ENCODE measurements at places on chromosomes 5 and 9. TPM values are rescaled to one million over a fixed set of nuclear protein-coding genes. Genes with fewer than 3 reads are reported as not detected.

Gene CCDC171
- total RNA-seq = 5.8 TPM

Gene FAM151B
- total RNA-seq = 19.2 TPM

Gene C9
- total RNA-seq = 0.36 TPM

Gene TSSK1B
- 0.72 TPM for total RNA-seq

Gene PDE8B
- under 0.01 TPM for total RNA-seq

Gene LCN1
- not detected for total RNA-seq

Gene DNAI1
- total RNA-seq = not detected

GRCh38 chr5:150640311-150641005, at the start of gene SYNPO:
SYNPO (plus strand) TSS chr5:150640660; CDS start chr5:150648276, 7,616 bp downstream.
- no peaks in the 10 kb centered on the region for H3K27me3 ChIP-seq
- DNase-seq = peak; percentile 97
- peak within 1 kb of the TSS; percentile 98 for H3K27ac ChIP-seq
- H3K36me3 ChIP-seq = no peaks in the 10 kb centered on the region
- H3K4me1 ChIP-seq = peaks cover 89% of the 10 kb centered on the region
- peak within 1 kb of the TSS; percentile 65 for H3K4me3 ChIP-seq

GRCh38 chr5:14773588-14773987, 98.0 kb downstream of the ANKH start:
- H3K4me1 ChIP-seq = peaks cover 26% of the 10 kb centered on the region
- no peak overlapping the region for H3K27ac ChIP-seq
- DNase-seq = no peak
- no peaks in the 10 kb centered on the region for H3K27me3 ChIP-seq

GRCh38 chr5:98713027-98713426, 60.4 kb upstream of the RGMB start:
- H3K27ac ChIP-seq = peak overlapping the region; percentile 6
- H3K4me3 ChIP-seq = no peak overlapping the region
- no peak for DNase-seq
- H3K4me1 ChIP-seq = peaks cover 3% of the 10 kb centered on the region

DNA sequence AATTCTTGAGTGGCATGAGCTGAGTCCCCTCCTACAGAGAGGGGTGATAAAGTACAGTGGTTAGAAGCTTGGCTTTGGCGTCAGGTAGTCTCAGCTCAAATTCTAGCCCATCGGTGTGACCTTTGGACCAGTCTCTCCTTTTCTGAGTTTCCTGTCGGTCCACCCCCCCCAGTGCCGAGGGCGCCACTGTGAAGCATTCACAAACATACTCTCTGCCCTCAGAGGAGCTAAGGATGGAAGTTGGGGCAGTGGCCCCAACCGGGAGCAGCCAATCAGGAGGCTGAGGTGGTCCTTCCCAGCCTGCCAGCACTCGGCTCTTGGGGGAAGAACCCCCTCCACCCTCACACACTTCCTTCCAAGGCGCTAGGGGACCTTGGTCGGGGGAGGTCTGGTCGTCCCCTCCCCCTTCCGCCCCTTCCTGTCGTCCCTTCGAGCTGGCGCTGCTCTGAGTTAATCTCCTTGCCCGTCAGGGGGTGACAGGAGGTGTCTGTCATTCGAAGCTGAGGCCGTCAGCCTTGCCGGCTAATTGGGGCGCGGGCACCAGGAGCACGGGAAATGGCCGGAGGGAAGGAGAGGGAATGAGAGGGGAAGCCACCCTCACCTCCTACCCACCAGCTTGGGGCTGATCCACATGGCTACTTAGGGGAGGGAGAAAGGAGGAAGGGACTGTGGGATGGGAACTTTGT, 53.0 kb downstream of the CXXC5 start:
- no peak overlapping the region for H3K27ac ChIP-seq
- no peaks in the 10 kb centered on the region for H3K27me3 ChIP-seq
- no peaks in the 10 kb centered on the region for H3K36me3 ChIP-seq
- peak; percentile 39 for DNase-seq
- no peak overlapping the region for H3K4me3 ChIP-seq

GRCh38 chr9:80242022-80242421, 670.3 kb downstream of the TLE4 start:
- DNase-seq = no peak
- no peaks in the 10 kb centered on the region for H3K4me1 ChIP-seq
- H3K27ac ChIP-seq = no peak overlapping the region
- no peak overlapping the region for H3K4me3 ChIP-seq
- H3K36me3 ChIP-seq = no peaks in the 10 kb centered on the region

DNA sequence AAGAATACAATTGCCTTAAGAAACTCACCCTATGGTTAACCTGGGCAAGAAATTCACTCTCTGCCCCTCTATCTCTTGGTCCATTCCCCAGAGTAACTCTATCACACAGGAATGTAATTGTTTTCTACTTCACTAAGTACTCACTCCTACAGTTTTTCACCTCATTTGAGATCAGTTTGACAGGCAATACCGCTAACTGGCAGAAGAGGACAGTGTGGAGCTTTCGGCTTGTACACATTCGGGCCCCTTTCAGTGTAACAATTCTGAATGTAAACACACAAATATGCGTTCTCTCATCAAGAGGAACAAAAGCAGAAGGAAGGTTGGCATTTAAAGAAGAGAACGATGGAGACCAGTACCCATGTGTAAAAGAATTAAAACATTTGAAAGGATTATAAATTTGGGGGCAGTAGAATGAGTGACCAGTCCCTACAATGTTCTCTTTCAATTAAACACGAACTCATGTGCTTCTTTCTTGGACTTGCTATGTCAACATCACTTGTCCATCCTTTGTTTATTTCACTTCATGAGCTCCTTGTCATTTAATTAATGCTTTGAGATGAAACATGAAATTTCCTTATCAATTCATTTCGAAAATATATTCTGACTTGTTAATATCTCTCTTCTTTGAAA, 188.5 kb upstream of the GRAMD2B start:
- no peaks in the 10 kb centered on the region for H3K36me3 ChIP-seq
- H3K4me1 ChIP-seq = no peaks in the 10 kb centered on the region
- H3K27ac ChIP-seq = no peak overlapping the region
- H3K4me3 ChIP-seq = no peak overlapping the region
- no peaks in the 10 kb centered on the region for H3K27me3 ChIP-seq

DNA sequence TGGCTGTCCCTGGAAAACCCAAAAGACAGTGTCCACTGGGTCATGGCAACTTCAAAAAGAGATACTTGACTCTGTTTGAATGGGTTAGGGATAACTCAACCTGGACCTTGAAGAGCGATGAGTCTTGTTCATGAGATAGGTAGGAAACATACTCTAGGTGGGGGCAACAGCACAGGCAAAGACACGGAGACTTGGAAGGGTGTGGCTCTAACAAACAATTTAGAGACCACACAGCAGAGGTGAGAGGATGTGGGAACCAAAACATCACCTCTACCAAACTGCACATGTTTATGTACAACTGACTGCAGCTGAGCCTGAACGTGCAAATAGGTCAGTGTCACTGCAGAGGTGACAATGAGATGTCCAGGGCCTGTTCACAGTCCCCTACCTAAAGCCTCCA, 247.7 kb upstream of the ADRA1B start:
- no peak for DNase-seq
- no peak overlapping the region for H3K27ac ChIP-seq
- H3K27me3 ChIP-seq = no peaks in the 10 kb centered on the region
- no peak overlapping the region for H3K4me3 ChIP-seq
- H3K36me3 ChIP-seq = no peaks in the 10 kb centered on the region
- no peaks in the 10 kb centered on the region for H3K4me1 ChIP-seq

DNA sequence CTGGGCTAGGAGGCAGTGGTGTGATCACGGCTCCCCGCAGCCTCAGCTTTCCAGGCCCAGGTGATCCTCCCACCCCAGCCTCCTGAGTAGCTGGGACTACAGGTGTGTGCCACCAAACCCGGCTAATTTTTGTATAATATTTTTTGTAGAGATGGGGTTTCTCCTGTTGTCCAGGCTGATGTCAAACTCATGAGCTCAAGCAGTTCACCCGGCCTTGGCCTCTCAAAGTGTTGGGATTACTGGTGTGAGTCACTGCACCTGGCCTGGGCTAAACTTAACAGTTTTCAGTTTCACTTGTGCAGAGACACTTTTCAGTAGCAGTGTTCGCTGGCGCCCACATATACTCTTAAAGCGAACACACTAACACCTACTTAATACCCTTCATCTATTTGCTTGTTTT, 205.6 kb upstream of the ZNF608 start:
- no peak overlapping the region for H3K27ac ChIP-seq
- no peaks in the 10 kb centered on the region for H3K4me1 ChIP-seq
- DNase-seq = no peak
- no peaks in the 10 kb centered on the region for H3K36me3 ChIP-seq
- no peaks in the 10 kb centered on the region for H3K27me3 ChIP-seq
- no peak overlapping the region for H3K4me3 ChIP-seq

GRCh38 chr5:20157089-20157488, 169.1 kb upstream of the CDH18 start:
- no peaks in the 10 kb centered on the region for H3K4me1 ChIP-seq
- H3K4me3 ChIP-seq = no peak overlapping the region

- H3K27me3 ChIP-seq = no peaks in the 10 kb centered on the region
- no peak overlapping the region for H3K27ac ChIP-seq
- no peaks in the 10 kb centered on the region for H3K4me1 ChIP-seq
- no peak overlapping the region for H3K4me3 ChIP-seq
These were observed 1983.5 kb upstream of the C9orf72 start for GRCh38 chr9:29556746-29557145.

DNA sequence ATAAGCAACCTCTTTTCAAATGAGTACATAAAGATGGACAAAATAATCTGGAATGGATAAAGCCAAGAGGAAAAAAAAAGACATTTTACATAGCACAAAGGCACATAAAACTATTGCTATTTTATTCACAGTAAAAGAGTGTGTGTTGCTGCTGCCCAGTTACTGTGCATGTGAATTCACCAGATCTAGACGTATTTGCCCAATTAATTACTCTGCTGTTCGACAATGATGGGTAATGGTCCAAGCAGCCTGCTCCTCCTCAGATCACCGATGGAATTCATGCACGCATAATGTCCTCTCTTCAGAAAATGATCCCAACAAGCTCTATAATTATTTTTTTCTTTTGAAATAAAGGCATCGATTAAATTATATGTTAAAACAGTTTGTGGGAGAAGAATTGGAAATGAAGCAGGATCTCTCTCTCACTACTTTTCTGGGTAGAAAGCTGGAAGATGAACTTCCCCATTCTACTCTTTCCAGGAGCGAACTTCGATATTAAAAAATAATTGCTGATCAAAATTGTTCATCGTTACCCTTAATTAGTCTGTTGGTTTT, 357.4 kb upstream of the CCNH start:
- no peak overlapping the region for H3K4me3 ChIP-seq
- no peak for DNase-seq
- H3K27ac ChIP-seq = no peak overlapping the region
- H3K27me3 ChIP-seq = no peaks in the 10 kb centered on the region

DNA sequence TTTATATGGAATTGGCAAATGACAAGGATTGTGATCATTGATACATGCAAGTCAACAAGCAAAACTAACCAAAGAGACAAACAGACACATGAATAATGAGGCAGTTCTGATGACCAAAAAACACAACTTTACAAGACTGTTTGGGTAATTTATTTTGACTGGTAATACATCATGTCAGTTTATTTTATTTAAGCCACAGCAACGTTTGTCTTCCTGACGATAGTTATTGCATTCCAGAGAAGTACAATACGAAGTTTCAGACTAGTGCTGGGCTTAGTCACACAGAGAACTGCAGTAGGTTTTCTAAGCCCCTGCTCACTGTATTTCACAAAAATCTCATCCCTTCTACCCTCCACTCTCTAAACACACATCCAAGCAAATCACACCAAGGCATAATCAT, 514.2 kb downstream of the RAB3C start:
- no peaks in the 10 kb centered on the region for H3K36me3 ChIP-seq
- peaks cover 33% of the 10 kb centered on the region for H3K4me1 ChIP-seq
- H3K4me3 ChIP-seq = no peak overlapping the region
- H3K27ac ChIP-seq = no peak overlapping the region
- DNase-seq = peak; percentile 27
- H3K27me3 ChIP-seq = no peaks in the 10 kb centered on the region

GRCh38 chr5:169860585-169860984, 119.7 kb downstream of the INSYN2B start:
- H3K4me3 ChIP-seq = no peak overlapping the region
- H3K36me3 ChIP-seq = peaks cover 4% of the 10 kb centered on the region
- no peaks in the 10 kb centered on the region for H3K27me3 ChIP-seq

DNA sequence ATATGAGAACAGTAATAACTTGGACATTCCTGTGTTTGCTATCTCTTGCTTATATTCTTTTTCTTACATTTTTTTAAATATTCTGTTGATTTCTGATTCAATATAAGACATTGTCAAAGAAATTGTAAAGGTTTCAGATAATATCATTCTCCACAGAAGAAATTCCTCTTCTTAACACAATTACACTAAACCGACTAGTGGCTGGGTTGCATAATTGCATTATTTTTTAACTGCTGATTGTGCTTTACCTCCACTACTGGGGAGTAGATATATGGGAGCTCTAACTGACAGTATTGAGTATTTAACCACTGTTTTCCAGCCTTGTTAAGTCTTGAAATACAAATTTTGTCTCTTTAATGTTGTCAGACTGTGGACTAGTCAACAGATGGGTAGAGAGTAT, 723.8 kb upstream of the EDIL3 start:
- no peaks in the 10 kb centered on the region for H3K4me1 ChIP-seq
- DNase-seq = peak; percentile 22
- no peak overlapping the region for H3K4me3 ChIP-seq
- H3K36me3 ChIP-seq = no peaks in the 10 kb centered on the region
- no peaks in the 10 kb centered on the region for H3K27me3 ChIP-seq
- H3K27ac ChIP-seq = no peak overlapping the region

GRCh38 chr9:114503009-114503408, 2.3 kb downstream of the WHRN start:
- H3K36me3 ChIP-seq = no peaks in the 10 kb centered on the region
- H3K4me1 ChIP-seq = peaks cover 13% of the 10 kb centered on the region
- no peak overlapping the region for H3K4me3 ChIP-seq
- H3K27me3 ChIP-seq = peaks cover 22% of the 10 kb centered on the region
- no peak for DNase-seq

DNA sequence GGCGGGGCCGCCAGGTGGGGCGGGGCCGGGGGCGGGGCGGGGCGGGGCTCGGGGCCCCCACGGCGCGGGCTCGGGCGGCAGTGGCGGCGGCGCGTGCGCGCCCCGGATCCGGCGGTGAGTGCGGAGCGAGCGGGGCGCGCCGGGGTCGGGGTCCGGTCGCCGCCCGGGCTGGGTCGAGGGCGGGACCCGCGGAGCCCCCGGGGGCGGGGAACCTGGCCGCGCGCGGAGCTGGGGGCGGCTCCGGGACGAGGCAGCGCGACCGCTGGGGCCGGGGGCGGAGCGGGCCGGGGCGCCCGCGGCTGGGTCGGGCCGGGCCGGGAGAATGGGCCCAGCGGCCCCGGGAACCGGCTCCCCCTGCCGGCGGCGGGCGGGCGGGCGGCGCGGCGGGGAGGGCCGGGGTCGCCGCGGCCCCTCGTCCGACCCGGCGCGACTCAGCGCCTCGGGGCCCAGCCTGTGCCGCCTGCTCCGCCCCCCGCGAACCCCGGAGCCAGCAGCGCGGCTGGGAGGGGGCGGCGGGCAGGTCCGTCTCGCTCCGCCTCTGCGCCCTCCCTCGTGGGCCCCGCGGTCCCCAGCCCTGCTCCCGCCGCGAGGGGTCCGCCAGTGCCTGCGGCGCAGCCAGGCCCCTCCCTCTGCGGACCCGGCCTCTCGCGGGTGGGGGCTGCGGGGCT, 3.1 kb downstream of the EGFL7 start:
- H3K27ac ChIP-seq = no peak overlapping the region
- peaks cover 3% of the 10 kb centered on the region for H3K4me1 ChIP-seq
- H3K27me3 ChIP-seq = peaks cover 15% of the 10 kb centered on the region
- DNase-seq = peak; percentile 97
- peak overlapping the region; percentile 33 for H3K4me3 ChIP-seq

GRCh38 chr9:14096258-14096922, 217.6 kb downstream of the NFIB start:
- peaks cover 32% of the 10 kb centered on the region for H3K4me1 ChIP-seq
- H3K36me3 ChIP-seq = no peaks in the 10 kb centered on the region
- H3K27ac ChIP-seq = peak overlapping the region; percentile 85

- no peak for DNase-seq
- H3K27me3 ChIP-seq = peaks cover 8% of the 10 kb centered on the region
- H3K27ac ChIP-seq = no peak overlapping the region
- H3K36me3 ChIP-seq = no peaks in the 10 kb centered on the region
- no peak overlapping the region for H3K4me3 ChIP-seq
These were observed 322.6 kb upstream of the SLC30A5 start for GRCh38 chr5:68771221-68771620.
